ENCODE measurements at places on chromosomes 3 and 15. TPM values are rescaled to one million over a fixed set of nuclear protein-coding genes. Genes with fewer than 3 reads are reported as not detected.

DNA sequence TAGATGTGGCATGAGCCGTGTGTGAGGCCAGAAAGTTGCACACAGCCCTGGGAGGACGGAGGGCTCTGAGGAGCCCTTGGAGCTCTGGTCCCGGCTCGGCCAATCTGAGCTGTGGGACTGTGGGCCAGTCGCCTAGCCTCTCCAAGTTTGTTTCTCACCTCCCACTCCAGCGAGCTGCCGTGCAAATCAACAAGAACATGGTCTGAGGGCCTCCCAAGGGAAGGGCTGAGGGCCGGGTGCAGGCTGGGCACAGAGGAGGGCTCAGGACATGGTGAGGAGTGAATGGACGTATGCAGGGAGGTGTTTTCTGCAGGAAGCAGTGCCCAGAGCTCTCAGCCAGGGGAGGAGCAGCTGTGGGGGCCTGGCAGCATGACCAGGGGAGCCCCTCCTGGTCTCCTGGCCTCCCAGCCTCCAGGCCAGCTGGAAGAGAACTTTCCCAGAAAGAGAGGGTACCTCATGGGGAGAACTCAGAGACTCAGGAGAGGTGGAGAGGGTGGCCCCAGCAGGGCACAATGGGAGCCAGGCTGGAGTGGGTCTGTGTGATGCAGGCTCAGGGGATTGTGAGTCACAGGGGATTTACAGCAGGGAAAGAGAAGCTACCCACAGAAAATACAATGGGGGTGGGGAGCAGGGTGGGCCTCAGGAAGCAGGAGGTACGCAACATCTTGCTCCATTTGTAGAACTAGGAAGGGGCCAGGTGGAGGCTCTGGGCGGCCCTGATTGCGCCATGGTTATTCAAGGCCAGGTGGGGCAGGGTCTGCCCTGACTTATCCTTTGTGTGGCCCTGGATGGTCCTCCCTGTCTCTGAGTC is 24.8 kb downstream of the PSTPIP1 start:
- peak; percentile 31 for DNase-seq

DNA sequence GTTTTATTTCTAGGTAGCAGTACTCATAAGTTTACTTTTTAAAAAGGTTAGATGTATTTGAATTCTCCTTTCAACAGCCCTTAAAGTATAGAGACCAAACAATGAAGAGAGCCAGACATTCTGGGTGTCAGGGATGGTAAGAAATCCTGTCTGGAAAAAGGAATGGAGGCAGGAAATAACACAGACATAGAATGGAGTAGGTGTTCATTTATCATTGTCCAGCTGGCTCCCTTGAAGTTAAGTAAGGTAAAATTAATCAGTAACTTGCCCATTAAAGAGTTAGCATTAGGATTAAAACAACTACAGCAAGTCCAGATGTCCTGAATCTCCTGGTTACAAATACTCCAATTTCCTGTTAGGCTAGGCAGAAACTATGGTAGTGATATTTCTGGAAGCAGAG is 13.5 kb upstream of the SUCNR1 start:
- no peak for DNase-seq

DNA sequence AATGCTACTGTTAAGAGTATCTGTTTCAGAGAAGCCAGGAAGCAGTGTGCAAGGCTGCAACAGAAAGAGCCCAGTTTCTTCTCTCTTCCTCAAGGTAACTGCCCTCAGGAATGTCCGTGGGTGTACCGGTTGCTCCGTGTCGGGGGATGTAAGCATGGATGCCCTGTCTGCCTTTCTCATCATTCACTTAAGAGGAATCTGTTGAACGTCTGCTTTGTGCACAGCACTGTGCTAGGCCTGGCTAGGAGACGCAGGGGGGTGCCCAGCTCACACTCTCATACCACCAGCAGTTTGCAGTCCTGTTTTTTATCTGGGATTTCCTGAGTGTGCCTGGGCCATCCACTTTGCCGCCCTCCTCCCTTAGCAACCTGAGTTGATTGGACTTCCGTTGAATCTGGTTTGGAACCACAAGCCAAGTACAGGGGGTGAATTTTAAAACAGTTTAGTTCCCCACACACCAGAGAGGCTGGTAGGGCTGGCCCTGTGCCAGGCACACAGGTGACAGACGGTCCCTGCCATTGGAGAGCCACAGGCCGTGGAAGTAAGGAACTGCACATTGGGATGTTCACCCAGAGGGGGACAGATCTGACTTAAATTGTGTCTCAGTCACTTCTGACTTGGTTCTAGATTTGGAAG is 11.2 kb downstream of the BOC start:
- no peak for DNase-seq

- DNase-seq = no peak
Measured at GRCh38 chr15:52737720-52738119, 52.4 kb downstream of the ONECUT1 start.

DNA sequence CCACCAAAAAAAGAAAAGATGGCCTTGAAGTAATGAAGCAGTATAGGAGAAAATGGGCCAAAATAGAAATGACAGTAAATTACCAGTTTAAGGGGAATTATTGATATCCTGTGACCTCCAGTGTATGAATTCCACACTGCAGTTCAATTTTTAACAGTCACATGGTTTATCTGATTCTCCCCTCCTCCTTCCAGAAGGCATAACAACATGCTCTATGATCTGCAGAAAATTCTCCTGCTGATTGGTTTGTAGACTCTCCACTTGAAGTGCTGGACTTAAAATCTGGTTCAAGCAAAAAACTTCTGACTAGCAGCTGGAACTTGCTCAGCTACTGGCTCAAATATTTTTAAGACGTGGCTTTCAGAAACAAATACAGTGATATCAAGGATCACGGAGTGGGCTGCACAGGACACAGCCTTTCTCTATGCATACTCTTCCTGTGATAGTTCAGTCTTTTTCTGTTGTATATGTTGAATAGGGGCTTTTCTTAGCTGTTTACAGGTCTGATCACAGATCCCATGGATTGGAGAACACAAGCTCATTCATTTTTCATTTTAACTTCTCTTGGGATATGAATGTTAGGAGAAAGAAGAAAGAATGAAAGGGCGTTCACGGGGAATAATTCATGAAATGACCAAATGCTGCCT is 211.5 kb downstream of the LSAMP start:
- no peak for DNase-seq

Gene CA12
- 0.79 TPM for total RNA-seq

Gene KLHL18
- total RNA-seq = 31.1 TPM

- no peak for DNase-seq
Measured at GRCh38 chr3:9291821-9292410, 42.5 kb upstream of the SRGAP3 start.

GRCh38 chr15:69897471-69898237 is 200.1 kb downstream of the TLE3 start:
- DNase-seq = no peak

DNA sequence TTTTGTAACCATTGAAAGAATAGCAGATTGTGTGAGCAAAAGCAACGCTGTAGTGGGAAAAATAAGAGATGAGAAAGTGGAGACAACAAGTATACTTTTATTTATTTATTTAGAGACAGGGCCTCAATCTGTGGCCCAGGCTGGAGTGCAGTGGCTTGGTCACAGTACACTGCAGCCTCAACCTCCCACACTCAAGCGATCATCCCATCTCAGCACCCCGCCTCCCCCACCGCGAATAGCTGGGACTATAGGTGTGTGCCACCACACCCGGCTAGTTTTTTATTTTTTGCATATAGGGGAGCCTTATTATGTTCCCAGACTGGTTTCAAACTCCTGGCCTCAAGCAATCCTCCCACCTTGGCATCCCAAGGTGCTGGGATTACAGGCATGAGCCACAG is 1.6 kb upstream of the GLCE start:
- no peak for DNase-seq

- DNase-seq = no peak
Measured at GRCh38 chr3:27310688-27311087, 58.5 kb downstream of the NEK10 start.
